Choroid plexus epithelial cell (primary cell): ENCODE measurements at places on chromosomes 6 and 20.

GRCh38 chr6:13181393-13181792, 146.9 kb downstream of the TBC1D7 start:
- DNase-seq: peak; percentile 12

DNA sequence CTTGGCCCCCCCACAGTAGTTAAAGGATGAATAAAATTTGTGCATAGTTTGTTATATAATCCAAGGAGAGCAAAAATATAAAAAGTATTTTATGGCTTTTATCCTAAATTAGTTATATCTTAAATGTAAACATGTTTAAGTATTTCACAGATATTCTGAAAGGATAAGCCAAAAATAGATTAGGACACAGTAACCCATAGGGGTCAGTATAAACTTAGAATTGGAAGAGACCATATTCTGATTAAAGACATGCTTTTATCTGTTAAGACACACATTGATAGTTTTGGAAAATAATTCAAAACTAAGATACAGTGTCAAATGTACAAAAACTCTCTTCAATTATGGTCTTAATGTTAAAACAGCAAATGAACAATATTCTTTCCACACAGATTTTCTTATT, 4.5 kb upstream of the SERINC1 start:
- DNase-seq: peak; percentile 52

- no peak for DNase-seq
Observed at GRCh38 chr20:59752101-59752586, 147.8 kb downstream of the PHACTR3 start.

- peak; percentile 46 for DNase-seq
Observed at GRCh38 chr6:81896525-81897503, 144.3 kb upstream of the TENT5A start.

- DNase-seq: no peak
Observed at GRCh38 chr6:16440636-16441212, 202.3 kb downstream of the GMPR start.

GRCh38 chr20:48787861-48788375, 39.9 kb downstream of the PREX1 start:
- peak; percentile 76 for DNase-seq

GRCh38 chr6:121823437-121823851, 388.0 kb downstream of the GJA1 start:
- DNase-seq: peak; percentile 75

- DNase-seq: no peak
Observed at GRCh38 chr6:113843500-113844073, 13.6 kb upstream of the MARCKS start.

GRCh38 chr6:56802584-56802983, 152.3 kb upstream of the BEND6 start:
- peak; percentile 82 for DNase-seq

- DNase-seq: peak; percentile 45
Observed at GRCh38 chr20:63082308-63082938, 75.7 kb upstream of the BHLHE23 start.

DNA sequence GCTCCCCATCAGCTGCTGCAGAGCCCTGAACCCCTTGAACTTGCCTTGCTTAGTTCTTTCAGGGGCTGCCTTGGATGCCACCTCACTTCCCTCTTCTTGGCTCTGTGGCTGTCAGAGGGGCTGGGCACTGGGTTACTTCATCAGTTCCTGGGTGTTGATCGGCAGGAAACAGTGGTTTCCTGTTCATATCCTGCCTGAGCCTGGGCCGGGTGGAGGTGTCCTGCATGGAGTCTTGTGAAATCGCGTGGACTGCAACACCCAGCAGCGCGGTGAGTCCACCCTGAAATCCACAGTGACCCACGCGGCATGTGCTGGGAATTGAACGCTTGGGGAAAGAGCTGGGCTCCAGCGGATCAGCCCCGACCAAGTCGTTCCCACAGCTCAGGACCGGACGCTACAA, 97.5 kb downstream of the CDH26 start:
- no peak for DNase-seq

DNA sequence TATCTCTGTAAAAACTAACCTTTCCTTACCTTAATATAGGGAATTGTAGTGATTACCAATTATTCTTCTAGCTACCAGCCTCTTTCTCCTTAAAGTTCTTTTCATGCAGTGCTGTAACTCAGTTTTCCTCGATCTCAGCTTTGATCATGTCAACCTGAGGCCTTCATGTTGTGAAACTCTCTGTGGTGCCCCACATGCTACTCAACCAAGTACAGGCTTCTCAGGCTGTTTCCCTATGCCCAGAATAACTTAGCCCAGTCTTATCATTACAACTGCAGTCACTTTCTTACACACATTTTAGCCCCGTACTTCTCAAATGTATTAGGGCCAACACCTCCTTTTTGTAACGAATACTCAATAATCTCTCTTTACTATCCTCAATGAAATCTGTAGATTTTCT, 90.1 kb upstream of the SUPT3H start:
- DNase-seq: no peak

GRCh38 chr6:30213667-30213956, 406 bp upstream of the TRIM26 start:
- DNase-seq: no peak

GRCh38 chr6:40717411-40718057, 130.4 kb upstream of the LRFN2 start:
- DNase-seq: no peak

GRCh38 chr6:142855893-142856623, 88.9 kb downstream of the HIVEP2 start:
- no peak for DNase-seq

DNA sequence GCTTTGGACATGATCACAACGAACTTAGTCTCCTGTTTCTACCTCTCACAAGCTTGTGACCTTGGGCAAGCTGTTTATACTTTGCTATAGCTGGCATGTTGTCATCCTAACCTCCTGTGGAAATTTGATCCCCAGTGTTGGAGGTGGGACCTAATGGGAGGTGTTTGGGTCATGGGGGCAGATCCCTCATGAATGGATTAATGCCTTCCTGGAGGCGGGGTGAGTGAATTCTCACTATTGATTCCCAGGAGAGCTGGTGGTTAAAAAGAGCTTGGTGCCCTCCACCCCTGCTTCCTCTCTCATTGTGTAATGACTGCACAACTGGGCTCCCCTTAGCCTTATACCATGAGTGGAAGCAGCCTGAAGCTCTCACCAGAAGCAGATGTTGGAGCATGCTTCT, 228.9 kb downstream of the HIVEP2 start:
- no peak for DNase-seq

DNA sequence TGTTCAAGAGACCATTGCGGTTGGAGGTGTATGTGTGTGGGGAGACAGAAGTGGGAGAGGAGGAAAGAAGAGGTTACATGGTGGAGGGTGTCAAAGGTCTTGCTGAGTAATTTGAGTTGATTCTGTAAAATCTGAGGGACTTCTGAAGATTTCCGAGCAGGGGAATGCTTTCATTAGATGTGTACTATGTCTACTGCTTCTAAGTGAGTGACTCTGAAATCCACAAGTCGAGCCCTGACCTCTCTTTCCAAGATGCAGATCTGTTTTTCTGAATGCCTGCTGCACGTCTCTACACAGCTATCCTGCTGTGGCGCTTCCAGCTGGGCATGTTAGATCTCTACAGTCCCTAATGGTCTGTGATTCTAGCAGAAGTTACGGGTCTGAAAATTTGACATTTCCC, 209.8 kb downstream of the ATXN1 start:
- peak; percentile 77 for DNase-seq

- peak; percentile 85 for DNase-seq
Observed at GRCh38 chr6:132300323-132300949, 100.8 kb downstream of the MOXD1 start.

DNA sequence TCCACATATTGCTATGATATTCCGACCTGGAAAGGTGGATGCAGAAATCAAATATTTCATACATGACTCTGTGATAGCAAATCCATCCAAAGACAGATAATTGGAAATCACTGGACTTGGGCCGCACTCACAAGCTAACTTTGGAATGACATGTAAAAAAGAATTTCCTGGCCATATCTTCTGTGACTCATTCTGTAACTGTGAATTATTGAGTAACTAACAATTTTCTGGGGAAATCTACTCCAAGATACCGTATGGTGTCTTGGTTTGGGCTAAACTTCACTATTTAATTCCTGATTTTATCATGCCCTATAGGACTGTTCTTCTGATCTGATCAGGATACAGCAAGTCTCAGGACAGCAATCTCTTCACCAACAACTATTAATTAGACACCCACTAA, 92.7 kb upstream of the LY86 start:
- no peak for DNase-seq

DNA sequence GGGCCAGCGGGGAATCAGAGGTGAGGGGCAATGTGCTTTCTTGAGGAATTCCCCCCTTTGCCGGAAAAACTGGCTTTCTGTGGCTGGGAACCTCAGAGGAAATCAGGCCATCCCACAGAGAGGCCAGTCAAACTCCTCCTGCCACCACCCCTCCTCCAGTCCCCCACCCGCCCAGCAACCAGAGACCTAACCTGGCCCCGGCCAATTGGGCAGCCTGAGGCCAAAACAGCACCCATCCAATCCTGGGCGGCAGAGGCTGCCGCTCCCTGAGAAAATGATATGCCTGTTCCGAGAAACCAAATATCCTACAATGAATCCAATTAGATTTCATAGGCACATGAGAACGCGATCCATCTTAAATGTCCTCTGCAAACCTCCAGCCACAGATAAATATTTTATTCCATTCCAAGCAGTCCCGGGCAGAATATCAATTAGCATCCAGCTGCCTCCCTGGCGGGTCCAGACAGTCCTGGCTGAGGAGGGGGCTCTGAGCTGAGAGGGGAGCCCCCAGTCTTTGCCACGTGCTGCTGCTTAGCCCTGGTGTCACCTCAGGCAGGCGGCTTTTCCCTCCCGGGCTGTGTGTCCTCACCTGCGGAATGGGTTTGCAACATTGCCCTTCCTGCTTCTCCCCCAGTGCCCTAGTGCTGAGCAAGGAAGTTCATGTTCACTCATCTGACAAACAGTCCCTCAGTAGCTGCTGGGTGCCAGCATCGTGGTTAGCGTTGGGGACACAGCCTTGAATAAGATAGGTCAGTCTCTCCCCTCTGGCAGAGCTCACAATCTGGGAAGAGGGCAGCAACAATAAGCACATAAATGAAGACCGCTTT, 95.0 kb downstream of the DLGAP4 start:
- no peak for DNase-seq

DNA sequence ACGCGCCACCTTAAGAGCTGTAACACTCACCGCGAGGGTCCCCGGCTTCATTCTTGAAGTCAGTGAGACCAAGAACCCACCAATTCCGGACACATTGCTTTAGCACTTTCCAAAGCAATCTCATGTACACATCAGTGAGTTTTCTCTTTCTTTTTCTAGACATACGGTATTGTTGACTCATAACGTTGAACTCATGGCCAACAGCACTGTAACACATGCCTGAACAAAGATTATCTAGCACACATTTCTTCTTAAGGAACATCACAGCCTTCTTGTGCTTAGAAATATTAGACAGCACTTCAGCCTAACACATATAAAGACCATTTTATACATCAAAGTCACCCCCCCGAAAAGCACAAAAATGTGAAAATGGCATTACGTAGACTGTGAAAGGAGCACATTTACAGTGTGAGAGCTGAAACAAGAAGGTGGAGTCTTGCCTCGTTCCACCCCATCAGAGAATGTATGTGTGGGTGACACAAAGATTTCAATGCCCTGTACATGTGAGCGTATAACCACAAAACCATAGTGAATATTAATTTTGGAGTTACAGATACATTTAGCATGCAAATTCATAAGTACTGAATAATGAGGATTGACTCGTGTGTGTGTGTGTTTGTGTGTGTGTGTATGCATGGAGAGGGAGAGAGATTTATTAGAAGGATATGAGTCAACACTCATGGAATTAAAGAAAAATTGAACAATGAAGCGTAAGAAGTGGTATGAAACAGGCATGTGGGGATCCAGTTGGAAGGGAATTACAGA, 134.1 kb downstream of the FAM83B start:
- peak; percentile 47 for DNase-seq

GRCh38 chr6:33640361-33640760, 19.2 kb downstream of the ITPR3 start:
- DNase-seq: no peak

DNA sequence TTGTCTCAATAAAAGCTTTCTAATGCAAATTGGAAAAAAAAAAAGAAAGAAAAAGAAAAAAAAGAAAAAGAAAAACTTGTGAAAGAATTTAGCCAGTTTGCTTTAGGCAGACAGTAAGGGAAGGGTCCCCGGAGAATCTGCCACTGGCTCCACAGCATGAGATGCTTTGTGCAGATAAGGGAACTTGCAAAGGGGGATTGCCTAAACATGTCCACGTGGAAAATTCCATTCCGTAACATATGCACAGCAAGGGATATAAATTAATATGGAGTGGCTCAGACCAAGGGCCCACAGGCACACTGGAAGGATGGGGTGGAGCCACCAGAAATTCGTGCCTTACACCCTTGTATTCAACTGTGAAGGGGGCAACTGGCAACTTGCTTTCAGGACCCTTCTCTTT, 45.4 kb downstream of the MKKS start:
- DNase-seq: no peak

DNA sequence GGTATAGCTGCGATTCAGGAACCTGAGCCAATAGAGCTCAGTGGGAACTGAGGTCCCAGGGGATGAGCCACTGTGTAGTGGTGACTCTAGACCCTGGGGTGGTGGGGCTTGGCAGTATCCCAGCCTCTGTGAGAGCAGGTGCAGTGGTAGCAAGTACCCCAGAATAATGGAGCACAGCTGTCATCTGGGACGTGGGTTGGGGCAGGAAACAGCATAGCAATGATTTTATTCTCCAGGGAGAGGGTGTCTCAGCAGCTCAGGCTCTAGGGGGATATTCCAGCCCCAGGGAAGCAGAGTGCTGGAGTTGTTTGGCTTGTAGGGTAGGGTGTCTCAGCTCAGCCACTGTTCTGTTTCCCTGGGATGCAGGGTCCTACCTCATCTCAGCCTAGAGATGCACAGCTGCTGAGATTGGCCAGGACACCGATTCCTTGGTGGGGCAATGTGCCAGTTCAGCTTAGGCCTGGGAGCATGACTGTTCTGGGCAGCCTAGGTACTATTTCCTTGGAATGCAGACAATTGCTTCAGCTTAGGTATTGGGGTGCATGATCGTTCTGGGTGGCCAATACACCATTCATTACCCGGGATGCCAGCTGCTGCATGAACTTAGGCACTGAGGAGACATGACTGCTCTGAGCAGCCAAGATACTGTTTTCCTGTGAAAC, 34.0 kb upstream of the NUP153 start:
- DNase-seq: no peak
